ENCODE measurements at places on chromosomes 6 and 20.

GRCh38 chr6:125831659-125832058 lies 40.9 kb downstream of the NCOA7 start:
- no peak for DNase-seq

- DNase-seq = no peak
Observed at GRCh38 chr6:93751969-93752368, 332.6 kb upstream of the EPHA7 start.

DNA sequence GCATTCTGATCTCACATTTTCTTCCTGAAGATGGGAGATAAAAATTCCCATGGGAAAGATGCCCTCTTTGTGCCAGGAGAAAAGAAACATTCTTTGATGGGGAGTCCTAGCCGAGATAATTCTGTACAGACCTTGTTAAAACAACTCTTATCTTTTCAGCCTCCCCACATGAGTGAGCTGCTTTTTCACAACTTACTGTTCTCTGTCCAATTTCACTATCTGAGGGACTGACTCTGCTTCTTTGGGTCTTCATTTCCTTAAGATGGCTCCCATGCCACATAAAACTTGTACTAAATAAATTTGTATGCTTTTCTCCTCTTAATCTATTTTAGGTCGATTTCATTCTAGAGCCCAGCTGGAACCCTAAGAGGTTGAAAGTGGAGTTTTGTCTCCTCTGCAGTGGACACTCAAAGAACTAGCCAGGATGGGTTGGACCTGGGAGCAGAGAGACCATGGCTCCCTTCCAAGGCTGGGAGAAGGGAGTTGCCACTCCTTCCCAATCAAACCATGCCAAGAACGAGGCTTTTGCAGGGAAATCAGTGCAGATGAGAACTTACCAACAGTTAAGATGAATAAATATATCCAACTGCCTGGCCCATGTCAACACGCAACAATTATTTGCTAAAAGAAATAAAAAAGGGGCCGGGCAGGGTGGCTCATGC lies 285.8 kb upstream of the SULF2 start:
- DNase-seq = no peak

GRCh38 chr6:129852257-129852858 lies 8.8 kb downstream of the TMEM244 start:
- DNase-seq = no peak
